ENCODE measurements at places on chromosomes 5 and 9. TPM values are rescaled to one million over a fixed set of nuclear protein-coding genes. Genes with fewer than 3 reads are reported as not detected.

The LEAP2 gene
- total RNA-seq = 4.5 TPM

The SPINK13 gene
- not detected for total RNA-seq

- DNase-seq = peak; percentile 40
Observed at GRCh38 chr9:113620377-113621161, 157.0 kb downstream of the RGS3 start.

DNA sequence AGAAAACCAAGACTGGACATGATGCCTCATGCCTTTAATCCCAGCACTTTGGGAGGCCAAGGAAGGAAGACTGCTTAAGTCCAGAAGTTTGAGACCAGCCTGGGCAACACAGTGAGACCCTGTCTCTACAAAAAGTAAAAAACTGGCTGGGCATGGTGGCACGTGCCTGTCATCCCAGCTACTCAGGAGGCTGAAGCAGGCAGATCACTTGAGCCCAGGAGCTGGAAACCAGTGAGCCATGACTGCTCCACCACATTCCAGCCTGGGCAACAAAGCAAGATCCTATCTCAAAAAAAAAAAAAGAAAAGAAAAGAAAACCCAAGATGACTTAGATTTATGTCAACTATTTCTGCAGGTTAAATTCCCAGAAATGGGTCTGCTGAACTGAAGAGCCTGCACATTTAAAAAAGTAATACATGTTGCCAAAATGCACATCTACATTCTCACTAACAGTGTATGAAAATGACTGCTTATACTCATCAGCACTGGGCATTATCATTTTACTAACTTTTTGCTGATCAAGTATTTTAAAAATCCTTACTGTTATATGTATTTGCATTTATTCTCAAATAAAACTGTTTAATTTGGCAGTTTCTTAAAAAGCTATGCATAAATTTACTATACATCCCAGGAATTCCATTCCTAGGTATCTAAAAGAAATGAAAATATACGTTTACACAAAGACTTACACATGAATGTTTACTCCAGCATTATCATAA, 14.3 kb downstream of the ERMP1 start:
- no peak for DNase-seq

Measured in naive thymus-derived CD4-positive, alpha-beta T cell (primary cell).